Stimulated activated memory B cell treated with anti-CD40 and anti-IgM and Interleukin-4, amounts not matched to agents 10 μg/mL and 1 μg/mL and 100 μg/mL, for 72 hours (primary cell): ENCODE measurements at places on chromosomes 7 and 10.
A peak's percentile ranks its signal among the peaks of the same experiment; 100 is the strongest.

GRCh38 chr10:123150271-123150985, 2.5 kb downstream of the HMX2 start:
- ATAC-seq = no peak

GRCh38 chr10:89118091-89118490, 89.0 kb downstream of the CH25H start:
- ATAC-seq = no peak

GRCh38 chr10:29227201-29227600, 61.7 kb upstream of the LYZL1 start:
- ATAC-seq = no peak

- no peak for ATAC-seq
Measured at GRCh38 chr7:55071411-55072175, 52.8 kb downstream of the EGFR start.

- no peak for ATAC-seq
Measured at GRCh38 chr10:94413361-94413760, 11.0 kb downstream of the TBC1D12 start.

DNA sequence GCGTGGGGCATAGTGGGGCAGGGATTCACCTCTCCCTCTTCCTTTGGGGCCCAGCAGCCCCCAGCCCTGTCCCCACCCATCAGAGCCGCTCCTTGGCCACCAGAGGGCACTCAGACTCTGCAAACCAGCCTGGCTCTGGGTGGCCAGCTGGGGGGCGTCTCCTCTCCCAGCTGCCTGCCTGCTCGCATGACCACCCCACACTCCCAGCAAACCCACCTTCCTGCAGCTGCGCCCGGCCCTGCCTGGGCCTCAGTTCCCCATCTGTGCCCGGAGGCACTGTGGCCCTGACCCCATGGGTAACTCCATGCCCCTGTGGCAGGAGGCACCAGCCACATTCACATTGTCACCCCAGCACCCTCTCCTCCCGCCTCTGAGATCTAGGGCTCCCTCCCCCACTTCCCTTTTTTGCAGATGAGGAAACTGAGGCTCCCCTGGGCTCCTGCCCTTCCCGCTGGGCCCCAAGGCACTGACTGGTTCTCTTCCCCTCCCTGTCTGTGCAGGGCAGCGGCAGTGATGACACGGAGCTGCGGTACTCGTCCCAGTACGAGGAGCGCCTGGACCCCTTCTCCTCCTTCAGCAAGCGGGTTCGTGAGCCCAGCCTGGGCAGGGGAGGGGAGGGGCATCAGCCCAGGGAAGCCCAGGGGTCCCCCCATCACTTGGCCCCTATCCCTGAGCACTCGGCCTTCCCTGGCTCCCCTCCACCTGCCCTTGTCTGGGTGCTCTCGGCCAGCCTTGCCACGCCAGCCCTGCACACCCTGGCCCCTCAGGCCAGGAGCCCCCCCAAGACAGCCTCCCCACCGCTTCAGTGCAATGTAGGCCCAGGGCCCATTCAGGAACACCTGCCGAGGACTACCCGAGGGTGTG, 6.9 kb upstream of the SH2B2 start:
- peak; percentile 87 for ATAC-seq

DNA sequence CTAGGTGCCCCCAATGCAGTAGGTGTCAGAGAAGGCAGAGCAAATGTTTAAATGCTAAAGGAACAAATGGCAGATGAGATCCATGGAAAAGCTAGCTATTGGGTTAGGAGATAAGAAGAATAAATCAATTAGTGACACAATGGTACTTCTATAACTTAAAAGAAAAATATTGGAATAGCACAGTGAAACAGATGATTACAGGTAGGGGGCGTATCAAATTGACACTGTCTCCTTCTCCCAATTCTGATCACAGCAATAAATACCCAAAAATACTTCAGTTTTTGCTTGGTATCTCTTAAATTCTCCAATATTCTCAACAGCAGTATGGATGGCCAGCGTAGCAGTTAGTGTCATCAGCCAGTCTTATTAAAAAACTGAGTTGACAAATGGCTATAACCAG, 5.2 kb downstream of the FRA10AC1 start:
- no peak for ATAC-seq

DNA sequence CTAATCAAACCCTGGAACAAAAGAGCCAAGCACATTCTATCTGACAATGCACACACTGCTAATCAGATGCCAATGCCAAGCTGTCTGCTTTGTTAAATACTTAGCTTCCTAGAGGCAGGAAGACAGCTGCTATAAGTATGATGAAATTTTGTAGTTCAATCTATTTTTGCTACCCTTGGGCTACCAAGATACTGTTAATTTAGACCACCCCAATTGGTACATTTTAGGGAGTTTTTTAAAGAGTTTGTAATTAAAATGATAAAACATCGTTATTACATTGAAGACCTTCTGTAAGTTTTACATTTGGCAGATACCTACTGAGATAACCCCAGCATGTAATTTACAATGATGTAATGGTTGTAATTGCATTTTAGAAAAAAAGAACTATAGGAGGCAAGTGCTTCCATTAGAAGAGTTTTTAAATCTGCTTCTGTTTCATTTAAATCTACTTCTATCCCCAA, 268.5 kb downstream of the ADK start:
- no peak for ATAC-seq

DNA sequence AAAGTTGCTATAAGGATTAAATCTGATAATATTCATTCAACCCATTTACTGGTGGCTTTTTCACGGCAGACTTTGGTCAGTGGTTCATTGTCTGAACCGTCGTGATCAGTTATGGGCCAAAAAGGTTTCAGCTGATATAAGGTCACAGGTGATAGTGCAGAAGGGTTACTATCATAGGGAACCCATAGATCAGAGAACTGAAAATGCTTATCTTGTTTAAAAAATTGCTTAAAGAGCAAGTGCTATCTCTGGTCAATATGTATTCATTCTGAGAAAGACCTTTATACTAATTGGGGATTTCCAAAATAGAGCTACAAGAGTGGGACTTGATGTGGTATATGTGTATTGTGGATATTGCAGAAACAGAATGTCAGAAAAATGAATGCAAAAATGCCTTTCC, 147.8 kb upstream of the SEMA3E start:
- ATAC-seq = no peak

GRCh38 chr7:36613031-36613614, 111.2 kb downstream of the AOAH start:
- ATAC-seq = no peak

DNA sequence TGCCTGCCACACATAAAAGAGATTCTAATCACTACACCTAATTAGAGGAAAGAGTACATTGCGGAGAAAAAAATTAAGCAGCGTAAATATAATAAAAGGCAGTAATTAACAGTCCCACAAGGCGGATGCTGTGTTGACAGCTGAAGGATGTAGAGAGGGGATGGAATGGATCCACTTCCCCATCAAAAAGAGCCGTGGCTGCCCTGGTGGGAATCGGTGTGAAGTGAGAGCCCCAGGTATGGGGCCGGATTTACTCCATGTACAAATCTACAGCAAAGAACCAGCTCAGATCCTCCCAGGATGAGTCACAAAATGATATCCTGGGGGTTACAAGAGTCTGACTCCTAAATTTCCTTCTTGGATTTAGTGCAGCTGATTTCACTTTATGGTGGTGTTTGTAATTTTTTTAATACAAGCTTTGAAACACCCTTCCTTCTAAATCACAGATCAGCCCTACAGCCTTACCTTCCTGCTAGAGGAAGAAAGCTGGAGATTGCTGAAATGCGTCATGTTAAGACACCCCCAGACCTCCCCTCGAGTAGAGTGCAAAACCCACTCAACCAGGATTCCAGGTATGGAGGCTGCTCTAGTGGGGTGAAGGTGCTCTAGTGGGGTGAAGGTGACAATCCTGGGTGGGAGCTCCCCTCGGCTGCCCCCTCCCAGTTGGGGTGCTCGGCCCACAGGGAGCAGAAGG, 398.4 kb downstream of the PLXNA4 start:
- no peak for ATAC-seq

DNA sequence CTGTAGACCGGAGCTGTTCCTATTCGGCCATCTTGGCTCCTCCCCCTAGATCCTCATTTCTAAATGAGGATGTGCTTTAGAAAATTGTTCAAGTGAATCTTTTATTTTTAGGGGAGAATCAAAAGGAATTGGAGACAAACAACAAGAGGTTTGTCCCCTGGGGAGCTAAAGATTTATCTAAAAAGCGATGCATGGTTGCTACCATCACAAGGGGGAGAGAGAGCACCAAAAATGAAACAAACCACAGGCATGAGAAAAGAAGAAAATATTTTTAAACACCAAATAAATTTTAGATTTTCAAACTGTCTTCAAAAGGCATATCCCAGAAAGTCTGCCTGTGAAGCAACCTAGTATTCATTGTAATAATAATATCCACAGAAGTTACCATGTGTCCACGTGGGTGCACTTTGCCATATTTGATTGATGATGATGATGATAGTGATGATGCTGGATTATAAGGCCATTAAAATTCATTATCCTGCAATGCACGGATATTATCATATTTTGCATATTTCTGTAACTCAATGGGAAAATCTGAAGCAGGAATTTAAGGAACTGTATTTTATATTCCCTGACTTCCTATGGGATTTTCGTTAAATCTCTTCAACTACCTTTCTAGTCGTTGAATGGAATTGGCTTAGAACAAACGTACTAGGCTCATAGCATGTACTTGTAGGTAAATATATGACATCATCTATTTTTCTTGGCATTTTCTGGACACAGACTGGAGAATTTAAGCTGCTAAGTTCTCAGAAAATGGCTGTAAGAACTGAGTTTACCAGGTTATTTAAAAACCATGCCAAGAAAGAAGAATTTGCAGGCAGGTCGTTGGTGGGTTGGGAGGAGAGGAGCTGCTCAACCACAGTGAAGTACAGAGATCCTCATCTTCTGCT, 171.6 kb downstream of the WDR37 start:
- ATAC-seq = no peak

DNA sequence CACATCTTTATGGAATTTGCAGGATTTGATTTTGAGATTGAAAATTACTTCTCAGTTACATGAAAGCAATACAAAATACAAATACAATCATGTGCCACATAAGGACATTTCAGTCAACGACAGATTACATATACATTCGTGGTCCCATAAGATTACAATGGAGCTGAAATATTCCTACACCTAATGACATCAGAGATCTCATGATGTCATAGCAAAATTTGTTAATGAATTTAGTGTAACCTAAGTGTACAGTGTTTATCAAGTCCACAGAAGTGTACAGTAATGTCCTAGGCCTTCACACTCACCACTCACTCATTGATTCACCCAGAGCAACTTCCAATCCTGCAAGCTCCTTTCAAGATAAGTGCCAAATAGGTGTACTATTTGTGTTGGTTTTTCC, 126.5 kb downstream of the GPAM start:
- no peak for ATAC-seq

- peak; percentile 64 for ATAC-seq
Measured at GRCh38 chr7:140003913-140004382, 58.8 kb downstream of the PARP12 start.

DNA sequence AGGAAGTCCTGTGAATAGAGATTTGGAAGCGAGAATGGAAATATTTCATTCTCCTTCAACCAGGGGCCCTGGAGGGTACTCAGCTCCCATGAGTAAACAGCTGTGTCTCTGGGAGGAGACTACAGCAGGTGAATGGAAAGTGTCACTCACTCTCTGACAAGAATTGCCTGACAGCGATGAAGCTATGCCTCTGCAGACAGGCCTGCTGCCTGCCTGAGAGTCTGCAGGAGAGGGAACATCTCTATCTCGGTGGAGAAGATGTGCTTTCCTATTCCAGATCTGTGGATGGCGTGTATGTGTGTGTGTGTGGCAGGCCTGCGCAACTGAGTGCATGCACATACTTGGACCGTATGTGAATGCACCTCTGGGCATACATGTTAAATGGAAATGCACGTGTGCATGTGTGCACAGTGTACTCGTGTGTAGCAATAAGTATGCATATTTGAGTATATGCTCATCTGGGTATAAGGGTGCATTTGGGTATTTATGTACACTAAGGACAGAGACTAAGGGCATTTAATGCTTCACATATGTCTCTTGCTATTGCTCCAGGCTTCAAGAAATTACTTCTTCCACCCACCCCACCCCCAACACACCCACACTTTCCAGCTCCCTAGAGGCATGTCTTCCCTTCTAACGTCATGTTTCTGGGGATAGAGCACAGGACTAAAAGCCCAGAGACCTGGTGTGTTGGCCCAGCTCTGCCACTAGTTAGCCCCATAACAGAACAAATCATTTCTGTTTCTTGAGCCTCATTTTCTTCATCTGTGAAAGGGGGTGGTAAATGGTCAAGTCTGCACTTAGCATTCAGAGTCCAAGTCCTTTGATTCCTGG, 4.6 kb upstream of the ADCYAP1R1 start:
- ATAC-seq = no peak

- ATAC-seq = peak; percentile 88
Measured at GRCh38 chr10:72297805-72298591, 24.3 kb downstream of the DDIT4 start.

DNA sequence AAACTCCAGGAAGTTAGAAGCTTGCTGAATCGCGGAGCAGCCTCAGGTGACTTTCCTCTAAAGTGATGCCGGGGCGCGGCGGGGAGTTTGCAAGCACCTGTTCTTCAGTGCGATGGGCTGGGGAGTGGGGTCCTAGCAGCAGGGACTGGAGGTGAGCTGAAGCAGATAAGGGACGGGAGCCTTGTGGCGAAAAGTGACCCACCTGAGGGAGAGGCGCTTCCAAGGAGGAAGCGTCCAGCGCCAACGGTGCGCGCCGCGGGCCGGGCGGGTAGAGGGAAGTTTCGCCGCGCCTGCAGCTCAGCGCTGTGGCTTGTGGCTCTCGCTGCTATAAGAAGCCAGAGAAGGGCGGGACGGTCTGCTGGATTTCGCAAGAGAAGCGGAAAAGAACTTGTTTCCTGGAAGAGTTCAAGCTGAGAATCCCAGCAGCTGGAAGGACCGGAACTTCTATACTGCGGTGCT, at the start of gene STEAP4:
TSS of gene STEAP4 (minus strand) at position 305 of the 459 bp plus-strand sequence. CDS start 22,625 bp downstream, outside the sequence.
- ATAC-seq = no peak

- ATAC-seq = no peak
Measured at GRCh38 chr10:28089467-28089866, 90.6 kb upstream of the ODAD2 start.

DNA sequence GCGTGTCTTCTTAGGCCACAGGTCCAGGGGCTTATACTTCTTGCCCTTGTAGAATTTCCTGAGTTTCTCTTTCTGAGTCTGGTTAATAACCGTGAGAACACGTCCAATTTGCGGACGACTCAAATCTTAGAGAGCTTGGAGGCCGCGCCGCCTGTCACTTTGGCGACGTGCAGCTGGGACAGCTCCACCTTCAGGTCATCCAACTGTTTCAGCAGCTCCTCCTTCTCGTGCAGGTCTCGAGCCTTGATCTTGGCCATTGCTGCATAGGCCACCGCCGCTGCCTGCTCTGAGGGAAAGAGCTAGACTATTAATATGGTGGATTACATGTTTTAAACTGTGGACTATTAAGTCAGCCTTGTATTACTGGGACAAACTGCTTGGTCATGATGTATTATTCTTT, 26.9 kb downstream of the EVX1 start:
- no peak for ATAC-seq

DNA sequence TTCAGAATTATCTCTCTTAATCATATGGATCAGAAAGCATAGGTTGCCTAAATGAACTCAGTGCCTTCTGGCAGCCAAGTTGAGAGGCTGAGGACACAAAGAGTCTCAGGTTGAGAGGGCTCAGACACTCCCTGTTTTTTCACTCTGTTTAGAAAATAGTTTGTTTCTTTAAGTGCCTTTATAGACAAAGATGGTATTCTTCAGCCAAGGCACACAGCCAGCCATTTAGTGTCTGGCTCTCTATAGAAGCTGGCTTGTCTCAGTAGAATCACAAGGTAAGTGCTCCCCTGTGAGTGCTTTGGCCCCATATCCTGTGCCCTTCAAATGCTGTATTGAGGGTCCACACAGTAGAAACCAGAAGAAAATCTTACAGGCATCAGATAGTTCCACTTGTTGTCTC, 3.6 kb downstream of the GPR158 start:
- no peak for ATAC-seq
